Posterior vena cava (tissue), 2 donors: ENCODE measurements at places on chromosomes 6 and 20.

DNA sequence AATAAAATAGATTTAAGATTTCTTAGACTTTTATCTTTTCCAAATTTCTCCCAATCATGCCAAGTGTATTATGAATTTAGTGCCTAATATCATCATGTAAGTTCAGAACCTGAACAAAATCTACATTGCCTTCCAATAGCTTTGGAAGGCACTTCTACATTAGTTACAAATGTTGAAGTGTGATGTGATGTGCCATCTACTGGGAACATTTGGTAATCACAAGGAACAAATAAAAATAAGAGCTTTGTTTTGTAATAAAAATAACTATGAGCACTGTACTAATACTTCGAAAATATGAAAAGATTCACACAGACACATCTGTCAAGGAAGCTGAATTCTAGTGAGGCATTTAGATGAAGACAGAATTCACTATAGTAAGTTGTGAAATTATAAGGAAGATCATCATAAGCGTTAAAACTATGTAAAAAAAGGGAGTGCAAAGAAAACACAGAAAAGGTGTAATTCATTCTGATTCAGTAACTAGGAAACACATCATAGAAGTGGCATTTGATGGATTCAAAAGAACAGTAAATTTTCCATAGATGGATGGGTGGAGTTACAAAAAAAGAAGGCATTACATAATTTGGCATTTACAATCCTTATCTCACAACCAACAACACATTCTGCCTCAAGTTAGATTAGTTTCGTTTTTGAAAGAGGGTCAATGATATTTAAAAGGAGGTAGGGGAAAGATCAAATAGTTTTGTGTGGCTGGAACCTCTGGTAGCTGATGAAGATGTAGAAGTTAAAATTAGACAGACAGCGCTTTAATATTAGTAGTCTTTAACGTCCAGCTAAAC, 161.0 kb downstream of the ASCC3 start:
- no peak for DNase-seq

- DNase-seq, result no peak
Measured at GRCh38 chr6:139917951-139918630, 543.6 kb upstream of the CITED2 start.

- DNase-seq, result no peak
Measured at GRCh38 chr20:60192326-60192725, 234.1 kb downstream of the CDH26 start.

GRCh38 chr20:64222291-64222735, 33.2 kb upstream of the PCMTD2 start:
- no peak for DNase-seq

- no peak for DNase-seq
Measured at GRCh38 chr6:144804246-144804790, 519.2 kb downstream of the UTRN start.

DNA sequence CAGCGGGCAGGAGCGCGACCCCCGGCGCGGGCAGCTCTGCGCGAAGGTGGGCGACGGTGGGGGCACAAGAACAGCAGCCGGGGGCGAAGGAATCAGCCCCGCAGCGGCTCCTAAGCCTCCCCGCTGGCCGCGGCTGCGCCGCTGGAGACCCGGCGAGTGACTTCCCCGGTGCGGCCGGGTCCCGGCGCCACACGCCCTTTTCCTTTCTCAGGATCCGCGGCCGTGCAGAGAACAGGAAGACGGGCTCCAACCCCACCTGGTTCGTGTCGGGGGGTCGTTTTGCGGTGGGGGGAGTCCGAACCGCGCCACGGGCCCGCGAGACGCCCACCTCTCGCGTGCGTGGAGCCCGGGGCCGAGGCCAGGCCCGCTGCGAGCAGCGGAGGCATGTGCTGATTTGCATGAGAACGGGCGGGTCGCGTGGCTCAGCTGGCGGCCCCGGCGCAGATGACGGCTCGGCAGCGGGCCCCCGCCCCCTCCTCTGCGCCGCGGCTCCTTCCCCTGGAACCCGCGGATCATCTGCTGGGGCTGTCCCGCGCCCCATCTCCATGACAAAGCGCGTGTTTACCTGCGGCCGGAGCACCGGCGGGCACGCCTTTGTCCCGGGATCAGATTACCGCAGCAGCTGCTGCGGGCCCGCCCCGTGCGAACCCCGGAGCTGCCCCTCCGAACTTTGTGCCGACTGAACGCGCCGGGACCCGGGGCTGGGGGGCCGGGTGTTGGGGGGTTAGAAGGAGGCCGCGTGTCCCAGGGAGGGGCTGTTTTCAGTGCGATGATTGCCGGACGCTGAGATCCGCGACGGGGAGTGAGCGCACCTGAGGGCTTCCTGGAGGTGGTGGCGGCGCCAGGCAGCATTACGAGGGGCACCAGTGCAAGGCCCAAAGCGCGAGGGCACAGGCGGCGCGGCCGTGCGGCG, 4.9 kb upstream of the DLL1 start:
- DNase-seq, result no peak

DNA sequence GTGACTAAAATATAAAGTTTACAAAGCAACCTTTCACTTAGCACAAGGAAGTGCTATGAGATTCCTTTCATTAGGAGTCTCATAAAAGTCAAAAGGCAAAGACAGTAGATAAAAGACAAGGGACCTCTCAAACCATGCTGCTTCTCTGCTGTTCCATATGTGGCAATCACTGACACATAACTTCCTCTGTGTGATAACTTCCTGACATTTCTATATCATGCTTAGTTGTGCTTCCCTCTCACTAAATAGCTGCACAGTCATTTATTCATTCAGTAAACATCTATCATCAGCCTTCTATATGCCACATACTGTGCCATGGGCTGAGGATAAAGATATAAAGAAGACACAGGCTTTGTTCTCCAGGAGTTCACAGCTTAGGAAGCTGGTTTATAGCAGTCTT, 214.8 kb upstream of the GRIK2 start:
- DNase-seq, result no peak

DNA sequence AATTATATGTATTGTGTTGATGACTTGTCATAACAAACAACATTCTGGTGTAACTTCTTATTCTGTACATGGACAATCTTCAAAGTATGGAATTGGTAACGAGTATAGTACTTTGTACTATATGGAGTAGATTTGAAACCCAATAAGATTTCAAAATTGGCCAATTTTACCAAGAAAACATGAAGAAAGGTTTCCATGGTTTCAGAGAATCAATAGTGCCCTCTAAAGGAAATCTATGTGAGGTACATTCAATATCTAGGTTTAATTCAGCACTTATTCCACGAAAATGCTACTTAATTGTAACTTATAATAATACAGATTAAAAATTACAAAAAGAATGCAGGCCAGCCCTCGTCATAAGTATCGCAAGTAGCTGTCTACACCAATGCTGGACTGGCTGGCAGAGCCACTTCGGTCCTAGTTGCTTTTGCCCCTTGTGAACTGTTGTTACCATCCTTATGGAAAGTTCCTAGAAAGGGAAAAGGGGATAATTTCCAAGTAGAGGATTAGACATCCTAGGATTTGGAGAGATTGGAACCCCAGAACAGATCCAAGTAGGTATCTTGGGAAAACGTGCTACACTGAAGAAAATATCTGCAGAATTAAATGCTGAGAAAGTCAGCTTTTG, 70.9 kb downstream of the LCA5 start:
- DNase-seq, result no peak
